ENCODE measurements at places on chromosomes 3 and 15.

DNA sequence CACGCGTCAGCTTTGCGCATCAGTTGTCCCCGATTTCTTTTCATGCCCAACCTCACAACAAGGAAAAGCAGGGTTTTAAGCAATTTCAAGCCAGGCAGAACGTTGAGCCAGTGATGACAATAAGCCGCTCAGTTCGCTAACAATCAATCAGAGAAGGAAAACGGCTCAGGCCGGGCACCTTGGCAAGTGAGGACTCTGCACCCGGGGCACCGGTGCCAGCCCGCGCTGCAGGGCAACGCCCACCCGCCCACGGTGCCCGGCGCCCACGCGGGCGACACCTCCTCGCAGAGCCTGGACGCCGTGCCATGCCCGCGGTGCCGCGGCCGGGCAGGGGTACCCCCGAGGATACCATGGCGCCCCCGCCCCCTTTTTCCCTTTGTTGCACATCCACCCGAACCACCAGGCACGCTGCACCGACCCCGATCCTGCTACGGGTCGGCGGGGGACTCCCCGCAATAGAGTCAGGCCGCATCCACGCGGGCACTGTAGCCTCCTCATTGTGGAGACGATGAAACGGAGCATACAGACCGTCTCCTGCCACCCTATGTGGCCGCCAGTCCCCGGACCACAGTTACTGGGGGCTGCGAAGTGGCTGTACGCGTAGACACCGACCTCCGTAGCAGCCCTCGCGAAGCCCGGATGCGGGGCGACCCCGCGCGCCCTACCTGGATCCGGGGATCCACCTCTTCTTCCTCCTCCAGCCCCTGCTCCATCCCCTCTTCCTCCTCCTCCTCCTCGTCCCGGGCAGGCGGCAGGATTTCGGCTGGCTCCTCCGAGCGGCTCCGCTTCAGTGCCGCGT, 581 bp downstream of the SH3BP5 start:
- no peak for DNase-seq

GRCh38 chr3:24673596-24673995, 178.9 kb upstream of the THRB start:
- DNase-seq, result no peak

DNA sequence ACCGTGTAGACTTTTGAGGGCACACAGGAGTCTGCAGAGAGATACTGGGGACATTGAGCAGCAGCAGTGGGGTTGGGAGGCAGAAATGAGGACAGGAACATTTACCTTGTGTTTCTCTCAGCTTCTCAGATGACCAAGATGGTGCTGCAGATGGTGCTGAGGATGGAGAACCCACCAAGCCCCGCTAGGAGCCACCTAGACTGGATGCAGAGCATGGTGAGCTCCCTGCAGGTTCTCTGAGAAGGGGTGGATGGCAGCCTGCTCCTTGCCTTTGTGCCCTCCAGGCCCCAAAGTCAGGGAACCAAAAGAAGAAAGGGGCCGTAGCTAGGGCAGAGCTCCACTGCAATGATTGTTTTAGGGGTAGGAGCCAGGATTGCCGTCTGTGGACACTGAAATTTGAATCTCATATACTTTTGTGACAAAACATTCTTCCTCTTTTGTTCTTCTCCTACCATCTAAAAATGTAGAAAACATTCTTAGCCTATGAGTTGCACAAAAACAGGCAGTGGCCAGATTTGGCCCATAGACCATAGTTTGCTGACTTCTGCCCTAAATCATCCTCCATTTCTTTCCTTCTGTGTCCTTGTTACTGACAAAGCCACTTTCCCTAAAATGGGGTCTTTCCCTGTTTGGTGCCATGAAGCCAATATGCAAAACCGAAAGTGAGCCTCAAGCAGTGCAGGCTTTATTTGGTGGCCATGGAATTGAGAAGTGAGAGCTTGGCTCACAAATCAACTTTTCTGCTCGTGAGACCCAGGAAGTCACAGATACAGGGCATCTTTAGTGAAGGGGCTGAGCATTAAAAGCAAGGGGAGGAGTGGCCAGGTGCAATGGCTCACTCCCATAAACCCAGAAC, 11.9 kb upstream of the MUC20 start:
- DNase-seq, result no peak

GRCh38 chr3:177294221-177294620, 96.9 kb upstream of the TBL1XR1 start:
- no peak for DNase-seq

GRCh38 chr15:72173401-72173800, 24.2 kb downstream of the GRAMD2A start:
- no peak for DNase-seq

GRCh38 chr3:72164635-72164978, 379.7 kb upstream of the PROK2 start:
- DNase-seq, result no peak
